Breast epithelium (tissue), 4 donors: ENCODE measurements at places on chromosomes 3 and 15.

GRCh38 chr15:70258369-70259027 lies 160.8 kb upstream of the TLE3 start:
- no peak for DNase-seq

- no peak for DNase-seq
These were observed 28.3 kb downstream of the AQR start for GRCh38 chr15:34941185-34941698.

DNA sequence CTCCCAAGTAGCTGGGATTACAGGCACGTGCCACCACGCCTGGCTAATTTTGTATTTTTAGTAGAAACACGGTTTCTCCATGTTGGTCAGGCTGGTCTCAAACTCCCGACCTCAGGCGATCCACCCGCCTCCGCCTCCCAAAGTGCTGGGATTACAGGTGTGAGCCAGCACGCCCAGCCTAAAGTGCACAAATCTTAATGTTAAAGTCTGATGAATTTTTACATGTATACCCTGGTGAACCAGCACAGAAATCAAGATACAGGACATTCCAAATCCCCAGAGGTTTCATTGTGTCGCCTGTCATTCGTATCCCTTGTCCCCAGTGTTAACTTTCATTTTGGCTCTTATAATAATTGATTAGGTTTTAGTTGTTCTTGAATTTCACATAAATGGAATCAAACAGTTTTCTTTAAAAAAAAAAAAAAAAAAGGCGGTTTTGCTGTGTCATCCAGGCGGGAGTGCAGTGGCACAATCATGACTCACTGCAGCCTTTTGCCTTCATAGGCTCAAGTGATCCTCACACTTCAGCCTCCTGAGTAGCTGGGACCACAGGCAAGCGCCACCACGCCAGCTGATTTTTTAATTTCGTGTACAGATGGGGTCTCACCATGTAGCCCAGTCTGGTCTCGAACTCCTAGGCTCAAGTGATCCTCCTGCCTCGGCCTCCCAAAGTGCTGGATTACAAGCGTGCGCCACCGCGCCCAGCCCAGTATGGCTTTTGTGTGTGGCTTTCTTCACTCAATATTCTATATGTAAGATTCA lies 1.5 kb upstream of the TM4SF19 start:
- DNase-seq, result no peak

DNA sequence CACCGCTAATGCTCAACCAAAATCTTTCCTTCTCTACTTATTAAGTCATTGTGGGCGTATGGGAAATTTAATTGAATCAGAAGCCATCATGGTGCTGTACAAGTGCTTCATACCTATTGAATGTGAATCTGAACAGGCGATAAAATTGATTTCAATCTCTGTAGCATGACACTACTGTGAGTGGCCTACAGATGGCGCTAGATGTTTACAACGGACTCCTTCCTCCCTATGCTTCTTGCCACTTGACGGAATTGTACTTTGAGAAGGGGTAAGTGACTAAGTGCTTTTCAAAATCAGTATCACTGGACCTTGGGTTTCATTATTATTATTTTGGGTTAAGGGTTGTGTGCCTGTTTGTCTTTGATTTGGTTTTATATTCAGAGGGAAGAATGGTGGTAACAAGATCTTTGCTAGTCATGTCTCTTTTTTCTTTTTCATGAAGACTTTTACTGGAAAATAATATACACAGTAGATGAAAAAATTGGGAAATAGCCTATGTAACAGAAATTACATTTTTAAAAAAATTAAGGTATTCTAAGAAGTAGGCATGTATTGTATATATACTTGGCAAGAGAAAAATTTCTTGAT lies 35.4 kb downstream of the ACP3 start:
- DNase-seq, result peak; percentile 27

GRCh38 chr3:123788710-123789109 lies 95.4 kb downstream of the MYLK start:
- DNase-seq, result no peak

- DNase-seq, result no peak
These were observed 246.8 kb upstream of the STT3B start for GRCh38 chr3:31285833-31286486.

DNA sequence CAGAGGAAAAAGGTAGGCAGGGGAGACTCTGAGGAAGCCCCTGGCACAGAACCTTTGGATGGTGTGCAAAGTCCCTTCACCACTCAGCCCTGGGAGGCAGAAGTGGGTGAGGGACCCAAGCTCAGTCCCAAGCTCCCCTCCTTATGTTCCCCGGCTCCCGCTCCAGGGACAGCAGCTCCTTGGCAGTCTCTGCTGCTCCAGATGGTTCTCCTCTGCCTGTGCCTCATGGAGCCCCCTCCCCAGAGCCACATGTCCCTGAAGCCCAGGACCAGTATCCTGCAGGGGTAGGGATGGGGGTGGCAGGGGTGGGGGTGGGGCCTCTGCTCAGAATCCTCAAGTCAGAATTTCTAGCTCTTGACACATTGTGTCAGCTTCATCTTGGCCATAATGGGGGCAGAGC lies 8.0 kb upstream of the CAMKV start:
- no peak for DNase-seq

DNA sequence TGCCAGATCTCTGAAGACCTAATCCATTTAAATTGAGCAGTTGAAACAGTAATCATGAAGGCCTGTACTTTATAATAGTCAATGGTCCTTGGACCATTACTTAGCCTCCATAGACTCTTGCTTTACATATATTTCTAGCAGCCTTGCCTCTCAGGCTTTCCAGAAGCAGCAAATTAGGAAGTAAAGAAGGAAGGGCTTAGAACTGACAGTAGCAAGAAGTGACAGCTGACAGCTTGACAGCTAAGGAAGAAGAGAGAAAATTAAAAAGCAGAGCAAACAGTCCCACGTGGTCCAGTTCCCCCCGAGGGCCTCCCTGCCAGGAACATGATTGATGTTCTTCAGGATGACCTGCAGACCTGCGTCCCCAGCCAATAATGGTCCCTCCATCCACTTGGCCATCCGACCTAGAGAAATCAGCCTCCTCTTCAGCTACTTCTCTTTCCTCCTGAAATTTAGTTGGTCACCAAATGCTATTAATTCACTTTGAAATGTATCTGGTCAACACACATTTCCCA lies 15.0 kb upstream of the PSMD6 start:
- DNase-seq, result no peak

DNA sequence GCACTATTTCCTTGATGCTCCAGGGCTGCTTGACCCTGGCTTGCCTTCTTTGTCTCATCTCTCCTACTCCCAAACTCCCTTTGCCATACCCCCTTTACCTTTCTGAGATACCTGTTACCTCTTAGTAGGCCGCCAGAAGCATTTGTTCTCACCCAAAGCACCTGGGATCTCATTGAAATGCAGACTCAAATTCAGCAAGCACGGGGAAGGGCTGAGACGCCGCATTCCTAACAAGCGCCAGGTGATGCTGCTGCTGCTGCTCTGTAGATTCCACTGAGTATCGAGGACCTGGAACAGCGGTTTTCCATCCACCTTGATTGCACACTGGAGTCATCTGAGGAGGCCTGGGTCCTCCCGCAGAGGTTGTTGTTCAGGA lies 91.8 kb downstream of the TMEM266 start:
- DNase-seq, result no peak

GRCh38 chr3:46261926-46262594 lies 19.8 kb downstream of the CCR3 start:
- no peak for DNase-seq

DNA sequence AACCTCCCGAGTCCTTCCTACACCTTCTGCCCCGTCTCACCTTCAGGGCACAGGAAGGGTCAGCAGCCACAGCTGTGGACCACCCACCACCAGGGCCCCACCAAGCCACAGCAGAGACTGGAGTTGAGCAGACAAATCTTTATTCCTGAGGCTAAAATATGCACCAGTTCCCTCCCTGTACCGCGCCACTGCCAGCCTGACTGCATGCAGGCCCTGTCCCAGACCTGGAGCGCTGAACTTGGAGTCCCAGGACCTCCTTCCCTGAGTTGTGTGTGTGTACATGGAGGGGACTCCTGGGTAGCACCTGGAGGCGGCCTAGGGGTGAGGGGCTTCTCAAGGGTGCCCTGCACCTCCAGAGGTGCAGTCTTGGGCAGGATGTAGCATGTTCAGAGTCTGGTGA lies 4.0 kb upstream of the TMEM89 start:
- no peak for DNase-seq

GRCh38 chr3:161443921-161444693 lies 52.5 kb upstream of the OTOL1 start:
- no peak for DNase-seq

DNA sequence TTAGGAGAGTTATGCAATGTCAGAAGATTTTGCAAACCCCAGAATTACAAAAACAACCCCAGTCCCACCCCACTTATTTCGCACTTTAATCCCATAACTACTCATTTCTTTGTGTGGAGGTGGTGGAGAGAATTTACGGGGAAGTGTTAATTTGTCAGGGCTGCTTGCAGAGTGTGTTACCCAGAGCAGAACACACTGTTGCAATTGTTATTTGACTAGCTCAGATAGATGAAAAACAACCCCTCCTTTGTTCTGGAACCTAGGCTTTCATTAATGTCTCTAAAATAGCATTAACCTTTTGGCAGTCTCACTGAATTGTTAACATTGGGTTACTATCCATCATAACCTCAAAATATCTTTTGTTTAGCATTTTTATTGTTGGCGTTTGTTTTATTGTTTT lies 55.8 kb upstream of the MINAR1 start:
- no peak for DNase-seq

- no peak for DNase-seq
These were observed 474.9 kb upstream of the GOLIM4 start for GRCh38 chr3:168570404-168571155.

DNA sequence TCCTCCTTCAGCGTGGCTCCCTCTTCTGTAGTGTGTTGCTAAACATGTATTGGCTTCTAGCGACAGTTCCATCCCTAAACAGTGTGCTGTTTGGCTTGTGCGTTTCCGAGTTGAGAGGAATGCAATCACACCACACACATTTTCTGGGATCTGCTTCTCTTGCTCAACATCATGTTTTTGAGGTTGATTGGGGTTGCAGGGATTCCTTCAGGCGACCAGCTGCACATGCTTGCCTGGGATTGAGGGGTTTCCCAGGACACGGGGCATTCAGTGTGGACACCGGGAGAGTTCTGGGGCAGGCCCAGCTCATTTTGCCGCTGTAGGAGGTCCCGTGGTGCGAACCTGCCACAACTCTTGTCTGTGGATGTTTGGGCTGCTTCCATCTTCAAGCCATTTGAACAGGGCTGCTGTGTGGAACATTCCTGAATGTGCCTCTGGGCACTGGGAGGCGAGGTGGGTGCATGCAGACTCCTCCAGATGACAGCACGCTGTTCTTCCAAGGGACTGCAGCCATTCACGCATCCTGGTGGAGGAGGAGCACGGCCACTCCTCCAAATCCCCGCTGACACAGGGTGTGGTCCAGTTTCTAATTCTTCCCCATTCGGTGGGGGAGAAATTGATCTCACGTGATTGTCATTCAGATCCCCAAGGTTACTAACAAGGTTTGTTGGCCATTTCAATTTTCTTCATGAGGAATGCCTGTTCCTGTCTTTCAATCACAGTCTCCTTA lies 82.8 kb downstream of the PLXNA1 start:
- no peak for DNase-seq

GRCh38 chr15:69887553-69887952 lies 210.2 kb downstream of the TLE3 start:
- DNase-seq, result no peak

DNA sequence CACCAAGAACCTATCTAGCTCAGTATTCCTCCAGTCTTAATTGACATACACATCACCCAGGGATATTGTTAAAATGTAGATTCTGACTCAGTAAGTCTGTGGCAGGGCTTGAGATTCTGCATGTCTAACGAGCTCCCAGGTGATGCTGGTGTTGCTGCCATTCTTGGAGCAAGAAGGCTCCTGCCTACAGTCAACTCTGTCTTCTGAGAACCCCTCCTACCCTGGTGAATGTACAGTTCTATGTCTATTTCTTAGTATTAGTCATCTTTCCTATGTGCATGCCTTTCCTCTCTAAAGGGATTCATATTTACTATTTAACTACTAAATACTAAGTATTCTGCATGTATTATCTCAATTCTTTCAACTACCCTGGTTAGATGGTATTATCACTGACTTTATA lies 268.7 kb downstream of the EDEM1 start:
- DNase-seq, result no peak

DNA sequence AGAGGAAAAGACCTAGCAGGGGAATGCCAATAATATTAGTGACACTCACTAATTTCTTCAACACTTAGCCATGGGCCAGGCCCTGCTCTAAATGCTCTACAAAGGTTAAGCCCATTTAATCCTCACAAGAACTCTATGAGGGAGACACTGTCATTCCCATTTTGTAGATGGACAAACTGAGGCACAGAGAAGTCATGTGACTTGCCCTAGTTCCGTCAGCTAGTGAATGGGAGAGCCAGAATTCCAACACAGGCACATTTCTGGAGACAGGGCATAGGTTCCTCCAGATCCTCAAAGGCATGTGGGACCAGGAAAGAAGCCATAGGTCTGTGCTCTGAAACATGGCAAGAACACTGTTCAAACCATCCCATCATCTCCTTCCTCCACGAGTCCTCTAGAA lies 31.5 kb downstream of the LOXL1 start:
- no peak for DNase-seq

GRCh38 chr15:47824147-47824546 lies 106.8 kb downstream of the SEMA6D start:
- no peak for DNase-seq

- DNase-seq, result no peak
These were observed 60.2 kb upstream of the ARHGEF26 start for GRCh38 chr3:154061001-154061370.

DNA sequence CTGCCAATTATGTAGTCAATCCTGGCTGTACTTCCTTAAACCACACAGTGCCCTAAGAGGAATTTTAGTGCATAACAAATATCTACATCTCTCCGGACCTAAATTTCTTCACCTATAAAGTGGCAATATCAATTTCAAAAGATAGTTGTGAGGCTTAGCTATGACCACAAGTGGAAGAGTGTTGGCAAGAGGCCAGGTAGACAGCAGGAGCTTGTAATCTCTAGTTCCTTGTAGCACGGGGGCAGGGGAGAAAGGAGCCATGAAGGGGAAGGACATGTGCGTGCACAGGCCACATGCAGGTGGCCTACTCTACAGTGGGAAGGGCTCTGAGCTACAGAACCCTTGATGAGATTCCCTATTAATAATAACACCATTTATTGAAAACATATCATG lies 269.7 kb downstream of the ABHD5 start:
- no peak for DNase-seq

DNA sequence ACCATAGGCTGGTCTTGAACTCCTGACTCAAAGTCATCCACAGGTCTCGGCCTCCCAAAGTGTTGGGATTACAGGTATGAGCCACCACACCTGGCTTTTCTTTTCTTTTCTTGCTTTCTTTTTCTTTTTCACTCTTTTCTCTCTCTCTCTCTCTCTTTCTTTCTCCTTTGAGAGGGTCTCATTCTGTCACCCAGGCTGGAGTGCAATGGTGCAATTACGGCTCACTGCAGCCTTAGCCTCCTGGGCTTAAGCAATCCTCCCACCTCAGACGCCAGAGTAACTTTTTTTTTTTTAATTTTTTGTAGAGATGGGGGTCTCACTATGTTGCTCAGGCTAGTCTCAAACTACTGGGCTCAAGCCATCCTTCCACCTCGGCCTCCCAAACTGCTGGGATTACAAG lies 133.1 kb upstream of the UBE2E1 start:
- DNase-seq, result no peak

GRCh38 chr15:67240235-67241131 lies 14.0 kb downstream of the AAGAB start:
- DNase-seq, result no peak

GRCh38 chr3:151347432-151347831 lies 18.1 kb upstream of the P2RY13 start:
- no peak for DNase-seq
